ENCODE measurements at places on chromosomes 7 and 10.

DNA sequence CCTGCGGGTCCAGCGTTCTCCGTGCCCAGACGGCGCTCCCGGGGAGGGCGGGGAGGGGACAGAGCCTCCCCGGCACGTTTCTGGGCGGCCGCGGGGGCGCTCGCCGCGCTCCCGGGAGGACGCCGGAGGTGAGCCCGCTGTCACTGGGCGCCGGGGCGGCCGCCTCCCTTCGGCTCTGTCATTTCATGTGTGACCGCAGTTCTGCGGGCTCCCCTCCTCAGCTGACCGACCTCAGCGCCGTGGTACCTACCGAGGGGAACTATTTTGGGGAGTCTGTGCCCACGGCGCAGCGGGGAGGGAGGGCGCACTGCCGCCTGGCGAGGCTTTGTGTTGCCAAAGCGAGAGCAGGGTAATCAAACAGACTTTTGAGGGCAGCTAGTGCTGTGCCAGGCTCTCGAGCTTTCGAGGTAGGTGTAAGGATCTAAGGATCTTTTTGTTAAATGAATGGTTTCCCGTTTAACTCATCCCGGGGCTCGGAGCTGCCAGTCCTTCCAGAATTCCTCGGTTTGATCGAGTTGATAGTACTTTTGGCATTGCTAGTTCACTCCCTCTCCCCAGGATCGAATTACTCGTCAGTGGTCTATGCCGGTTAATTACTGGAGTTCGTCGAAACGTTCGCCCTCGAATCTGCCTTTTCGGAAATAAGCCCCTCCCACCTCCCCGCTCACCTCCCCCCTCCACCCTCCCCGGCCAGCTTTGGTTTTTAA is 1.9 kb downstream of the ARID5B start:
- peak; percentile 49 for DNase-seq

DNA sequence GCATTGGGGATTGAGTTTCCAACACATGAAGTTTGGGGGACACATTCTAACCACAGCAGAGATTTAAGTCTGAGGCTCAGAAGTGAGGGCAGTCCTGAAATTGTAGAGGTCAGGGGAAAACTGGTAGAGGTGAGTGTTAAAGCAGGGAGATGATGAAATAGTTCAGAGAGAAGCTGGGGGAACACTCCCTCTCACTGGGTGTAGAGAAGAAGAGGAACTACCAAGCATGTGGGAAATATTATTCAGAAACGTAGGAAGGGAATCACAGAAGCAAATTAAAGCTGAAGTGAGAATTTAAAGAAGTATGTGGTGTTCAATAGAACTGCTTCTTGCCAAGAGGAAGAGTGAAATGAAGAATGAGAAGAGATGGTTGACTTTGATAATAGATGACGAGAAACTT is 121.5 kb upstream of the FAM3C start:
- DNase-seq, result no peak

DNA sequence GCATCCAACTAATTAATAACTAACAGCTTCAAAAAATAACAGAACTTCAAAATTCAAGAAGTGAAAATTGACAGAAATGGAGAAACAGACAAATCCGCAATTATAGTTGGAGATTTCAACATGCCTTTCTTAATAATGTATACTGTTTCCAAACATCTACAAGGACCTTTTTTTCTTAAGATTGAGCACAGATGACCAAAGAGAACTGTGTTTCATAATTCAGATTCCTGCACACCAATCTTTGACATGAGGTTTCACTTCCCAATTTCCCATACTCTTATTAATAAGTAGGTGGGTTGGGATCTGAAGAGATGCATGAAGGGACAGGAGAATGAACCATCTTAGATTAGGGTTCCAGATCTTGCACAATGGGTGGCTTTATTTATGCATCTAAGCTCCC is 24.9 kb upstream of the GIMAP7 start:
- DNase-seq, result no peak

DNA sequence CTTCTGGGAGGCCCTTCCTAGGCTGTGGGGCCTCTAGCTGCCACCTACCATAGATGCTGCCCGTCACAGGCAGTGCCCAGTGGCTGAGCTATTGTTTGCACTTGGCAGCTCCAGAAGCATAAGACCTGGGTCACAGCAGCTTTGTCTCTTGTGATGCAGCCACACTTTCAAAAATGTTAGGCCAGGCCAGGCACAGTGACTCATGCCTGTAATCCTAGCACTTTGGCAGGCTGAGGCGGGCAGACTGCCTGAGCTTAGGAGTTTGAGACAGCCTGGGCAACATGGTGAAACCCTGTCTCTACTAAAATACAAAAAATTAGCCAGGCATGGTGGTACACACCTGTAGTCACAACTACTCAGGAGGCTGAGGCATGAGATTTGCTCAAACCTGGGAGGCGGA is 9.5 kb upstream of the KAZALD1 start:
- no peak for DNase-seq

DNA sequence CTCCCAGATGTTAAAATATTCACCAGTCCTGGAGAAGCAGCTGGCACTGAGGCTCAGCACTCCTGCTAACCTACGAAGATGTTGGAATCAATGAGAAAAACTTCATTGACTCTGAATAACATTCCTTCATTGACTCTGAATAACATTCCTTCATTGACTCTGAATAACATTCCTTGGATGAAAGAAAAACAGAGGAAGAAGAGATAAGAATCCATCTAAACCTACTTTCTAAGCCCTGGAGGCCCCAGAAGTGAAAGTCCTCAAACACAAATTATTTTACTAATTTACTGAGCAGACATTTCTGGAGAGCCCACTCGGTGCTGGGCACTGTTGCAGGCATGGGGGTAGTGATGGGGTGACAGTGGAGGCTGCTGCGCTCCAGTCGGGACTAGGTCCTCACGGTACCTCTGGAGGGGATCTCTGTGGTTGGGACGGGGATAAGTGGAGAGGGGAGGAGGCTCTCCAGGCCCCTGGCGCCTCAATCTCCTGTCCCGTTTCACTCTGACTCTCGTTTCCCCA is 254.1 kb downstream of the WDR37 start:
- no peak for DNase-seq
